Naive thymus-derived CD4-positive, alpha-beta T cell (primary cell): ENCODE measurements at places on chromosomes 1 and 21. TPM values are rescaled to one million over a fixed set of nuclear protein-coding genes. Genes with fewer than 3 reads are reported as not detected.

Gene CD1B
- 0.27 TPM for total RNA-seq

Gene UTS2
- not detected in 2 replicates for total RNA-seq

Gene SYT14
- total RNA-seq = not detected

Gene TGFB2
- total RNA-seq = not detected

Gene CA14
- not detected for total RNA-seq

DNA sequence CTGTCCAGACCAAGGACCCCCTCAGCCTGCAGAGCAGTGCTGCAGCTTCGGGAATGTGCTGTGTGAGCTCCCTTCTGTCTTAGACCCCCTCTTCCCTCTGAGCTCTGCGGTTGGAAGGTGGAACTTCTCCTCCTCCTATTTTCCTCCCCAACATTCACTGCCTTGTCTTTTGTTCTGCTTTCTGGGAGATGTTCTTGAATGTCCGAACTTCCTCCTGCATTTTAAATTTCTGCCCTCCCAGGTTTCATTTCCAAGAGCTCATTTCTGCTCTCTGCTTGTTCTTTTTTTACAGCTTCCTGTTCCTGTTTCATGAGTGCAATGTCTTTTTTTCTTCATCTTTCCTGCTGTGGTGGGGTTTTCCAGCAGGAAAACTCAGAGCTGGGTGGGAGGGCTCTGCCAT lies 29.3 kb downstream of the RRP1 start:
- DNase-seq = no peak
- H3K36me3 ChIP-seq = no peaks in the 10 kb centered on the region
- H3K27me3 ChIP-seq = no peaks in the 10 kb centered on the region
- H3K27ac ChIP-seq = no peak overlapping the region
- H3K4me1 ChIP-seq = no peaks in the 10 kb centered on the region

DNA sequence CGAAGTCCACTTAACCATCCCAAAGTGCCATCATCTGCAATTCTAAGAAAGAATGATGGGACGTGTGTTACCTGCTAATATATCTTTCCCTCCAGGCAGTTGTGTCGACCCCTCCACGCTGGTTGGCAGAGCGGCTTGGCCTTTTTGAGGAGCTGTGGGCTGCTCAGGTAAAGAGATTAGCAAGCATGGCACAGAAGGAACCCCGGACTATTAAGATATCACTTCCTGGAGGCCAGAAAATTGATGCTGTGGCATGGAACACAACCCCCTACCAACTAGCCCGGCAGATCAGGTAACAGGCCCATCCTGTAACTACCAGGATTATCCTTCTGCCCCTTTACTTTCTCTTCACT lies 520 bp downstream of the TARS2 start:
- H3K27ac ChIP-seq = peak overlapping the region; percentile 83
- no peaks in the 10 kb centered on the region for H3K27me3 ChIP-seq
- H3K36me3 ChIP-seq = peaks cover 5% of the 10 kb centered on the region

- no peak overlapping the region for H3K27ac ChIP-seq
- no peaks in the 10 kb centered on the region for H3K36me3 ChIP-seq
- no peaks in the 10 kb centered on the region for H3K4me1 ChIP-seq
- no peak for DNase-seq
- no peak overlapping the region for H3K4me3 ChIP-seq
Observed at GRCh38 chr21:43287111-43287760, 118.4 kb downstream of the CRYAA start.

DNA sequence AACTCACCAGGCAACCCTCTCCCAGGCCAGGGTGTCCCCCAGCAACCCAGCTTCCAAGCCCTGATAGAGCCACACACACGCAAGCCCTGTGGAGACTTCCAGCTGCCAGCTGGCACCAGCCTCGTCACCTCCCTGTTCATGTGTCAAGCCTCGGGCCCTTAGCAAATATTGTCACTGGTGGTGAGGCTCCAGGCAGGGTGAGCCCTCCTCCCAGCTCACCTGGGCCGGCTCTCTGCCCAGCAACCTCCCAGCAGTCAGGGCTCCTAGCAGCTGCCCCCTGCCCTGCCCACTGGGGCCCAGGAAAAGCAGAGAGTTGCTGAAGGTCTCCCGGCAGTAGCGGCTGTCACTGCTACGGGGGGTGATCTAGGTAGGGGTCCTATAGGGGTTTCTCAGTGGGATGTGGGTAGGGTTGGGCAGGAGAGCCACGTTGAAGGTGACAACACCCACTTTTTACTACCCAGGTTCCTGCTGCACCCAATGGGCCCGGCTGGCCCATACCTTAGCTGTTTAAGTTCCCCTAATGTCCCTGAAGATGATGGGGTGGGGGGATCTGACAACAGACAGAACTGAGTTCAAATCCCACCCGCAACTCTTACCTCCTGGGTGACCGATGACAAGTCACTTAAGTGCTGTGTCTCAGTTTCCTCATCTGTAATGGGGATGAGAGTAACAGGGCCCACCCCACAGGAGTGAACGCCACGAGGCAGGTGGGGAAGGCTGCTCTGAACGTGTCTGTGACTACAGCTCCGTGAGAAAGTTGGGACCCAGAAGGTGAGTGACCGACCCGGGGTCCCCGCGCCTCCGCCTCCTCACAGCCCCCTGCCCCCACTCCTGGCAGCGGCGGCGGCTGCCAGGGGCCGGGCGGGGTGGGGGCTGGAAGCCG lies 678 bp downstream of the TTC39A start:
- H3K27ac ChIP-seq = no peak overlapping the region
- DNase-seq = no peak
- no peak overlapping the region for H3K4me3 ChIP-seq
- peaks cover 5% of the 10 kb centered on the region for H3K27me3 ChIP-seq
- H3K36me3 ChIP-seq = no peaks in the 10 kb centered on the region
- H3K4me1 ChIP-seq = no peaks in the 10 kb centered on the region

- no peaks in the 10 kb centered on the region for H3K4me1 ChIP-seq
- peaks cover 6% of the 10 kb centered on the region for H3K36me3 ChIP-seq
- no peak overlapping the region for H3K27ac ChIP-seq
- H3K27me3 ChIP-seq = no peaks in the 10 kb centered on the region
Observed at GRCh38 chr1:100347009-100347966, 5.0 kb upstream of the CDC14A start.

DNA sequence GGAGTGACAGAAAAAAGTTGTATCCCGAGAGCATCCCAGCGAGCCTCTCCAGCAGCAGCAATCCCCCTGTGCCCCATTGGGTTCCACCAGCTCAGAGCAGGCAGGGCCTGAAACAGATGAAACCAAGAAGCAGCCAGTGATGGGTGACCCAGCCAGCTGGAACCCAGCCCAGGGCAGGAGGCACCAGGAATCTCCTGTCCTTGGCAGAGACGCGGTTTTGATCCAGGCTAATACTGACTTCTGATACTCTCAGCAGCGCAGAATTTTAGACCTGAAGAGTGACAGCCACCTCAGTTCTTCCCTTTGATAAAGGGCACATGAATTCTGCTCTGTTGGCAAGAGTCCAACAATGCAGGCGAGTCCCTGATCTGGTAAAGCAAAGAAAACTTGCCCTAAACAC lies 11.4 kb upstream of the OLIG1 start:
- H3K4me3 ChIP-seq = no peak overlapping the region
- H3K4me1 ChIP-seq = no peaks in the 10 kb centered on the region
- no peaks in the 10 kb centered on the region for H3K36me3 ChIP-seq
- H3K27ac ChIP-seq = no peak overlapping the region

GRCh38 chr1:207194197-207194596 lies 90.2 kb downstream of the C4BPA start:
- H3K36me3 ChIP-seq = no peaks in the 10 kb centered on the region
- H3K27ac ChIP-seq = no peak overlapping the region
- no peak for DNase-seq

DNA sequence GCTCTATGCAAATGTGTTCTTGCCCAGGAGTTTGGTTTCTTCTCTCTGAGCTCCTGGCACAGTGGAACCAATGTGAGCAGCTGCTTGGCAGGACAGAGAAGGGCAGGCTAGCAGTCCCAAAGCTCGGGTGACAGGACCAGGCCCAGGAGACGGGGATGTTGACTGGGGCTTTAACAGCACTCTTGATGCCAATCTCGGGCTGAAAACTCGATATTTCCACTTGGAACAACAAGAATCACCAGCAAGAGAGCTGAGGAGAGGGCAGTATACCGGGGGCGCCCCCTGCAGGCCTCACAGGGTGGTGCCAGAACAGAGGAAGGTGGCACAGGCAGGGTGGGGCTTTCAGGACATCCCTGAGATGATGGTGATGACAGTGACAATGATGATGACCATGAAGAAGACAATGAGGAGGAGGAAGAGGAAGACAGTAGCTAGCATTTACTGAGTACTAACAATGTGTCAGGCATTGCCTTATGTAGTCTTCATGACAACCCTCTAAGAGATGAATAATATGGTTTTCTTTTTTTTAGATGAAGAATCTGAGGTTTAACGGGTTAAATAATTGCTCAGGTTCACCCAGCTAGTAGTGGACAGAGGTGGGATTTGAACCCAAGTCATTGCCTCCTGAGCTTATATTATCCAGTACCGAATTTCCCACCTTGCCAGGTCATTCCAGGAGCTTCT lies 2.7 kb upstream of the KCNJ9 start:
- no peaks in the 10 kb centered on the region for H3K36me3 ChIP-seq
- H3K4me3 ChIP-seq = no peak overlapping the region
- no peak overlapping the region for H3K27ac ChIP-seq

DNA sequence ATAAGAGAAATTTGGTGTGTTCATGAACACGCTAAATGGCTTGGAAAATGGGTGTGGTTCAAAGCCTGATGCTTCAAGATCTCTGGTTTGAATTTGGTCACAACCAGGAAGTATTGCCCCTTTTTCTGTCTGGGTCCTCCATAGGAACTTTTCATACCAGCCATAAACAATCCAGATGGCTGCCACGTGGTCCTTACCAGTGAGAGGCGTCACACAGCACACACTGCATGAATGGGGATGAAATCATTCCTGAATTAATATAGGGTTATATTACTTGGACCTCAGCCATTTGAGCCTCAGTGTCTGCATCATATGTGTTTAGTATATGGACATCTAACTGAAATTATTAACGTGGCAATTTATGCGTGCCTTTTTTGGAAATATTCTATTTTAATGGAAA lies 64.0 kb downstream of the PRRX1 start:
- H3K4me1 ChIP-seq = no peaks in the 10 kb centered on the region
- no peaks in the 10 kb centered on the region for H3K27me3 ChIP-seq
- no peak overlapping the region for H3K27ac ChIP-seq

DNA sequence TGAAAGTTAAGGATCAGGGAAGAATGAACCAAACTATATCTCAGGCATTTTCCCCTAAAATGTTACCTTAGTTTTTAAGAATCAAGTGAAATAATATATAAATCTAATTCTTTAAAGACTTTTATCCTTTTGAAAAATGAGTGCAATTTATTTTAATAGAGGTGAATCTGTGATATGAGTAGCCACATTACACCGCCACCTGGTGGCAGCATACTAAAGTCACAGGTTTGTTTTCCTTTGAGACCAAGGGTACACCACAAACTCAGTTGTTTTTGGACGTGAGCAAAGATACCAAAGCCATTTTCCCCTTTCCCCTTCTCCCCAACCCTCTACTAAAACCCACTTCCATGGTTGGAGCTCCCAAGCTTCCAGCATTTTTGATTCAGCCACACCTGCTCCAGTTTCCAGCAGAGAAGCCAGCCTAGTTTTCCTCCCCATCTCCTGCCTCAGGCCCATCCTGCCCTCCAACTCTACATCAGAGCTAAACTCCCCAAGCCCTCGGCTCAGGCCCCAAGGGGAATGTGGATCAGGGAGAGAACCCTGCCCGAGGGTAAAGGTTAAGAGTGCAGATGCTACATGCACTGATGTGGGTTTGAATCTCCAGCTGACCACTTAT lies 22.9 kb upstream of the LDLRAP1 start:
- H3K36me3 ChIP-seq = no peaks in the 10 kb centered on the region
- H3K4me1 ChIP-seq = peaks cover 5% of the 10 kb centered on the region
- H3K27ac ChIP-seq = no peak overlapping the region
- no peaks in the 10 kb centered on the region for H3K27me3 ChIP-seq

- no peaks in the 10 kb centered on the region for H3K4me1 ChIP-seq
- DNase-seq = no peak
- H3K4me3 ChIP-seq = no peak overlapping the region
- no peak overlapping the region for H3K27ac ChIP-seq
Observed at GRCh38 chr1:205028924-205029323, 14.1 kb upstream of the CNTN2 start.

- DNase-seq = no peak
- no peaks in the 10 kb centered on the region for H3K4me1 ChIP-seq
Observed at GRCh38 chr1:67874501-67875111, 41.3 kb upstream of the GNG12 start.

- no peak overlapping the region for H3K4me3 ChIP-seq
- DNase-seq = no peak
- H3K36me3 ChIP-seq = no peaks in the 10 kb centered on the region
- no peaks in the 10 kb centered on the region for H3K27me3 ChIP-seq
- no peak overlapping the region for H3K27ac ChIP-seq
Observed at GRCh38 chr1:56963667-56964066, 2.1 kb downstream of the C8B start.

DNA sequence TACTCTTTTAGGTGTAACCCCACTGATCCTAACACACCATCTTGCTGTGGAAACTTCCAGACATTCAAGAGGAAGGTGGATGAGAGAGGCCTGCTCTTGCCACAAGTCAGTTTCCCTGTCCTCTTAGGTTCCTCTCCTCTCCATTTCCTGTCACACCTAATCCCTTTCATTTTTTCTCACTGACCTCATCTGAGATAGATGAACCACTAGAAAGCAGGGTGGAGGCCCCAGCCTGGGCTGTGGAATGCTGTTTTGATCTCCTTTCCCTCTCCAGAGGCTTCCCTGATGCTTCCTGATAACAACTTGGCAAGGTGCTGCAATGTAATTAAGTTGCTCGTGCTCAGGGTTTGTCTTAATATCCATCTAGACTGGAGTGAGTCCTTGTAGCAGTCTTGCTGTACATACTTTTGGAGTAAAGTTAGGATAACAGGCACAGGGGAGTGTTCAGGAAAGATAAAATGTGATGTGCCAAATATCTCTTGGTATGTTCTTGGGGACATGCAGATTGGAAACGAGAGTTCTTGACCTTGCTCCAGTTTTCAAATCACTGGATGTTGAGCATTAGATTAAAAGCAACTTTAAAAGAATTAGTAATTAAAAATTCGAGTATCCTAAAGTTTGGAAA lies 11.2 kb downstream of the LRRC42 start:
- no peak overlapping the region for H3K27ac ChIP-seq
- peaks cover 5% of the 10 kb centered on the region for H3K36me3 ChIP-seq
- no peaks in the 10 kb centered on the region for H3K27me3 ChIP-seq
- no peak for DNase-seq

GRCh38 chr1:227322376-227322775 lies 4.1 kb upstream of the CDC42BPA start:
- no peaks in the 10 kb centered on the region for H3K4me1 ChIP-seq
- no peaks in the 10 kb centered on the region for H3K36me3 ChIP-seq
- DNase-seq = no peak
- no peaks in the 10 kb centered on the region for H3K27me3 ChIP-seq
- H3K27ac ChIP-seq = no peak overlapping the region
- no peak overlapping the region for H3K4me3 ChIP-seq

- H3K27me3 ChIP-seq = no peaks in the 10 kb centered on the region
- peak; percentile 83 for DNase-seq
- peak overlapping the region; percentile 84 for H3K4me3 ChIP-seq
- peak overlapping the region; percentile 94 for H3K27ac ChIP-seq
- peaks cover 15% of the 10 kb centered on the region for H3K36me3 ChIP-seq
Observed at GRCh38 chr1:154328318-154329151, 3.2 kb downstream of the ATP8B2 start.

- H3K27me3 ChIP-seq = no peaks in the 10 kb centered on the region
- H3K4me3 ChIP-seq = no peak overlapping the region
- DNase-seq = no peak
- H3K36me3 ChIP-seq = no peaks in the 10 kb centered on the region
Observed at GRCh38 chr1:174519844-174520243, 72.1 kb downstream of the GPR52 start.
